ENCODE measurements at places on chromosomes 12 and 14.

- peak; percentile 67 for DNase-seq
These were observed 22.5 kb downstream of the MRPS35 start for GRCh38 chr12:27733052-27733656.

DNA sequence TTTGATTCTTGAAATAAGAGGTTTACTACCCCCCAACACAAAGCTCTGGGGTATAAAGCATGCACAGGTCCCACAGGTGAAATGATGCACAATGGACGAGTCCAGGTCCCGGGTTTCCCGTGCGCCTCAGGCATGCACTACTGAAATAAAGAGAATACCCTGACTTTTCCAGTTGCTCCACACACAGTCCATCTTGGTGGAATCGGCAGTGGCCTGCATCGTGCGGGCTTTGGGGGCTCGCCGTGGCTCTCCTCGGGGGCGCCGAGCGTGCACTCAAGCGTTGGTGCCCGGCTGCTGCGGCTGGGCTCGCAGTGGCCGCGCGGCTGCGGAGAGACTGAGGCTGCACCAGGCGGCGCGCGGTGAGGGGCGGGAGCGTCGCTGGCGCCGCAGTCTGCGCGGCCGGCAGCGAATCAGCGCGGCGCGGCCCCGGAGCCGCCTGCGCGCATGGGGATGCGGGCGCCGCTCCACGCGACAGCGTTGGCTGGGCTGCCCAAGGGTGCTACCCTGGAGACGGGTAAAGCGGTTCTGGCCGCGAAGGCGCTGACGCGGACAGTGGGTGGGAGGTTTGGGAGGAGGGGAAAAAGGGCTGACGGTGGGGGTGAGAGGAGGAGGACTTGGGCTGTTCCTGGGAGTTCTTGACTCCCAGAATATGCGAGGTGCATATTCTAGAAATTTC is 53.8 kb upstream of the CCDC175 start:
- peak; percentile 7 for DNase-seq

GRCh38 chr14:60645126-60645741 is 4.0 kb downstream of the SIX1 start:
- DNase-seq: no peak

- DNase-seq: peak; percentile 29
These were observed at the start of gene ABCC9 for GRCh38 chr12:21940549-21941505. Gene ABCC9, minus strand, starts transcription at chr12:21941426. Its CDS starts 4,752 bp downstream, at chr12:21936674.

DNA sequence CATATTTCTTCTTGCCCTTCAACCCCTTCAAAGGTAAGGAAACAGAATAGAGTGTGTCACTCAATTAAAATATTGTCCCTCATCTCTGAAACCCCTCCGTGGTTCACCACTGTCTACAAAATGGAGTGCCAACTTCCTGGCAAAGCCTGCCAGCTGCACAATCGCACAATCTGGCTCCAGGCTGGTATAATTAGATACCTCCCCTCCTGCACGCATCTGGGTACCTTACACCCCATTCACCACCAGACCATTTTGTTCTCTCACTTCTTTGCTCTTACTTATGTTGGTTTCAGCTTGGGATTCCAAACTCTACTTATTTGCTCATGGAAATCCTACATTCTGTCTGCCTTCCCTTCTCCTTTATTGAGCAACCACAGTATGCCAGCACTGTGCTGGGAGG is 314.9 kb downstream of the NUAK1 start:
- DNase-seq: no peak

GRCh38 chr14:74735125-74735524 is 22.2 kb downstream of the FCF1 start:
- DNase-seq: no peak

- peak; percentile 54 for DNase-seq
These were observed 5.0 kb downstream of the HIF1A start for GRCh38 chr14:61700104-61700886.

GRCh38 chr12:55697686-55698085 is 10.0 kb downstream of the ITGA7 start:
- no peak for DNase-seq

DNA sequence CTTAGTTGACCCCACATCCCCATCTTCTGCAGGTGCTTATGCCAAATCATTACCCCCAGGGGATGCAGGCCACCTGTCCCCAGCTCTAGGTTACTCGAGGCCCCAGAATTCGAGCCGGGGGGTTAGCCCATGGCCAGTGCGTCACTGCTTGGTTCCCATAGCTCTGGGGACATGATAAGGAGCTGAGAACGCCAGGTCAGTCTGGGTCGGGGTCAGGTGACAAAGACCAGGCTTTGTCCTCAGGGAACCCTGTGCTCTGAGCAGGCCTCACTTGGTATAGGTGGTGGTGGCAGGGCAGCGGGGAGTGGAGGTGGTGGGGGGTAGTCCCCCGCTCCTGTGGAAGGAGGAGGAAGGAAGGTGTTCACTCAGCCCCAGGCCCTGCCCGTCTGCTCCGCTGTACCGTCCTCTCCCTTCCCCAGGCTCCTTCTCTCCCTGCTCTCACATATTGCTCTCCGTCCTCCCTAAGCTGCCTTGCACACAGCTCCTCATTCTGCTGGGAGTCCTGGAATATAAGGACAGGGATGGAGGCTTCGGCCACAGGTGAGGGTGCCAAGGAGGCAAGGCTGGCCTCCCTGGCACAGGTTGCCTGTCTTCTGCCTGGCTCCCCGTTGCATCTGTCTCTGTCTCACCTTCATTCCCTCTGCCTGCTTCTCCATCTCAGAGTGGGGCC is 2.0 kb upstream of the MYH6 start:
- no peak for DNase-seq

DNA sequence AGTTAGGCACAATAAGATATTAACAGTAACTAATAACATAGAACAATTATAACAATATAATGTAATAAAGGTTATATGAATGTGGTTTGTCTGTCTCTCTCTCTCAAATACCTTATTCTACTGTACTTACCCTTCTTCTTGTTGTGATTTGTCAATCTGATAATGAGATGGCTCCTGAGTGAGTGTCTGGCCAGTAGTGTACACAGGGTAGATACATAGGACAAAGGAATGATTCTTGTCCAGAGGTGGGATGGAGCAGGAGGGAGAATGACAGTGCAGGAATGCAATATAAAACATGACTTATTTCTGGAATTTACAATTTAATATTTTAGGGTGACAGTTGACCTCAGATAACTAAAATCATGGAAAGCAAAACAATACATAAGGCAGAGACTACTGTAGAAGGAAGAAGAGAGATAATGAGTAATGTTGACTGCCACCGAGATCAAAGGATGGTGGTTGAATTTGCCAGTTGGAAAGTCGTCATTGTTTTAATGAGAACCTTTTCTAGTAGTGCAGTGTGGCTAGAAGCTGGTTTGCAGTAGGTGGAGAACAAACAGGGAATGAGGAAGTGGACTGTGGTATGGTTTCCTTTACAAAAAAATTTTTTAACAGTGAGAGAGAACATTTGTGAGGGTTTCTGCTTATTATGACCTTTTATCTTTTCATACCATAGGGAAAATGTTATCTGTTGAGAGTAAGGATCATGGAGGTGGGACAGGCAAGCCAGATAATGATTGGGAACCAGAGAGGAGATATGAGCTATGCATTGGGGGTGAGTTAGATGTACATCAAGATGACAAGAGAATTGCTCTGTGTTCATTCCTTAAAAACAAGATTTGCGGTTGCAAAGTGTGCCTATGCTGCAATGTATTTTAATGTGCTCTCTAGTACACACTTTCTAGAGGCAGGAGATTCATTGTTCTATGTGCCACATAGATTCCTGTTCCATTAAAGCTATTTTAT is 458.3 kb downstream of the BTG1 start:
- peak; percentile 9 for DNase-seq

- DNase-seq: peak; percentile 58
These were observed 43.4 kb downstream of the SAMD4A start for GRCh38 chr14:54610051-54610977.

- peak; percentile 5 for DNase-seq
These were observed 80.6 kb upstream of the TMEM233 start for GRCh38 chr12:119512772-119513497.

DNA sequence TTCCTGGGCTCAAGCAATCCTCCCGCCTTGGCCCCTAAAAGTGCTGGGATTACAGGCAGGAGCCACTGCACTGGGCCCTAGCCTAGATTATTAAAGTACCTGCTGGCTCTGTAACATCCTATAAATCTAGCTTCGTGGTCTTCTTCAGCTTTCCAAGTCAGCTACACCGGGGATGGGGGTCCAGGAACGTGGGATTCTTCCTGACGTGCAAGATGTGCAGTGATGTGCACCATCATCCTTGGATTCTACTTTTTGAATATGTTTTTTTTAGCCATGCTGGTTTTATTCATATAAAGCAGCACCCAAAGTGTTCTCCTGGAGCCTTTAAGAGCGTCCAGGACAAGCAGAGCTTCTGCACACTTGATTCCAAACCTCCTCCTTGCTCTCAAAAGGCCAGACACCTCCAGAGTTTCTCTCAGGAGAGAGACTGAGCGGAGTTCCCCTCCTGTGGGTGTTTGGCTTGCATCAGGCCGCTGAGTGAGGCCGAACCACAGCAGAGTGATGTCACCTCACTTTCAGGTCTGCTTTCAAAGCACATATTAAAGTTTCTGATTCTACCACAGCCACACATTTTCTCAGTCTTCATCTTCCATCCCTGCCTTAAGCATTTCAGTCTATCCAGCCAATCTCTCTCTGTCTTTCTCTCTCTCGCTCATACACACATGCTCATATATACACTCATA is 33.4 kb downstream of the VCPKMT start:
- DNase-seq: peak; percentile 70

- DNase-seq: peak; percentile 5
These were observed 133.2 kb downstream of the ANO4 start for GRCh38 chr12:100927826-100928225.

- DNase-seq: peak; percentile 10
These were observed 24.3 kb downstream of the CMA1 start for GRCh38 chr14:24483604-24484252.

- DNase-seq: no peak
These were observed 56.1 kb upstream of the TCL1A start for GRCh38 chr14:95769976-95770375.

- no peak for DNase-seq
These were observed 8.3 kb downstream of the ABHD4 start for GRCh38 chr14:22606380-22606779.

- DNase-seq: no peak
These were observed 189.4 kb downstream of the TMTC2 start for GRCh38 chr12:82876075-82876474.

DNA sequence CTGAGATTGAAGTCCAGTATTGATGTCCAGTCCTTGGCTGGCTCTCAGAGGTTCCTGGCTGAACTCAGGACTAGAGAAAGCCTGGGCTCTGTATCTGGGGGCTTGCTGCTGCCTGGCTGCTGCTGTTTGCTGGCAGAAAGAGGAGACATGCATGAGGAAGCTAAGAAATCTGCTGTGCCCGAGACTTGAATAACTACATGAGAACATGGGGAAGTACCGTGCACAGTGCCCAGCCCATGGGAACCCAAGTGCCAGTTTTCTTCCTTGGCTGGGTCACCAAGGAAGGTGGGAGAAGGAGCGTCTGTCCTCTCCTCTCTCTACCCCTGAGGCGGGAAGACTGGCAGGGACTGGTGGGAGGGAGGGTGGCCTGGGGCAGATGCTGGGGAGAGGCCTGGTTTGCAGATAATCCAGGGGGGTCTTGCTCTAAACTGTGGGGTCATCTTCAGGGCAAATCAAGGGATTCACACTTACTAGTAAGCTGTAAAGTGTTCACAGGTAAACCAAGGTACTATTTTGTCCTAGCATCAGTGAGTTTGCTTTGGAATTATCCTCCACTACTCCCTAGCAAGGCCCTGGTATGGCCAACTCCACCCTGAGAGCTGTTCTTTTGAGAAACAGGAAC is 13.8 kb upstream of the ZFP36L1 start:
- DNase-seq: no peak

- DNase-seq: peak; percentile 51
These were observed 99.9 kb downstream of the PPM1H start for GRCh38 chr12:62834971-62835547.

DNA sequence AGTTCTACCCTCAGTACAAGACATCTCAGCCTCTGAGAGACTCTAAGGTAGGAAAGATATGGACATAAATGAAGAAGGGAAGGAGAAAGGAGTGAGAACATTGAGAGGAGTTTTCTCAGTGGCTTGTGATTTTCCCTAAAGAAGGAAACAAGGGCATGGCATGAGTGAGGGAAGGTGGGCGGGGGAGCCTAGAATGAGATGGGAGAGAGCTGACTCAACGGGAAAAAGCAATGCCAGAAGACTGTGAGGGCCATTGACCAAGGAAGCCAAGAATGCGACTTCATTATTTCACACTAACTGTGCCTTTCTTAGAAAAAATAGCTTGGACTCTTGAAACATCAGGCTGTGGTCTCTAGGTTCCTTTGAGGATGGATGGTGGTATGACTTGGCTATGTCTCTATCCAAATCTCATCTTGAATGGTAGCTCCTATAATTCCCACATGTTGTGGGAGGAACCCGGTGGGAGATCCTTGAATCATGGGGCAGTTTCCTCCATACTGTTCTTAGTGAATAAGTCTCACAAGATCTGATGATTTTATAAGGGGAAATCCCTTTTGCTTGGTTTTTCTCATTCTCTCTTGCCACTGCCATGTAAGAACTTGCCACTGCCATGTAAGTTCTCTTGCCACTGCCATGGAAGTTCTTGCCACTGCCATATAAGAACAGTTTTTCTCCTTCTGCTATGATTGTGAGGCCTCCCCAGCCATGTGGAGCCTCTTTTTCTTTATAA is 279.6 kb downstream of the NUAK1 start:
- DNase-seq: no peak

- DNase-seq: no peak
These were observed 614 bp upstream of the NACA start for GRCh38 chr12:56725723-56726102.

DNA sequence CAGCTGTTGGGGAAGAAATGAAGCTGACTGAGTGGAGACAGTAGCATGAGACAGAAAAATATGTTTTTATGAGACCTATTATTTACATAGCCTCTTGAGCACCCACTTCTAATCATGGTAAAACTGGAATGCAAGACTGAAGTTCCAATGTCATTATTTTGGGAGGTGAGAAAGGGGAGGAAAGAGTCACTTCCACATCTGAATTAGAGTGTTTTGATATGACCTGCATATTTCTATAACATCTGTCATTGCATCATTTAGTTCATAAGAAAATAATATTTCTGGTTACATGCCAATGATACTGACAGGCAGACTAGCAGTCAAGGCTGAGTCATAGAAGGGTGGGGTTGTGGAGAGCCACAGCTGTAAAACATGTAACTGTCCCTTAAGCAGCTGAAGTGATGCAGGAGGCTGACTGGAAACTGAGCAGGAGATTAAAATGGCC is 26.7 kb downstream of the NTN4 start:
- DNase-seq: peak; percentile 89

- DNase-seq: peak; percentile 81
These were observed 141.2 kb downstream of the MED13L start for GRCh38 chr12:116136340-116136739.

- DNase-seq: no peak
These were observed 888 bp upstream of the EEA1 start for GRCh38 chr12:92929983-92930382.
